ENCODE measurements at places on chromosomes 3 and 15. TPM values are rescaled to one million over a fixed set of nuclear protein-coding genes. Genes with fewer than 3 reads are reported as not detected.

GRCh38 chr3:15982667-15983196 lies 185.0 kb upstream of the ANKRD28 start:
- H3K36me3 ChIP-seq, result no peaks in the 10 kb centered on the region
- DNase-seq, result peak; percentile 99
- peak overlapping the region; percentile 92 for H3K27ac ChIP-seq

GRCh38 chr3:46095307-46095706 lies 68.0 kb upstream of the XCR1 start:
- H3K4me1 ChIP-seq, result peaks cover 27% of the 10 kb centered on the region
- DNase-seq, result no peak
- H3K27me3 ChIP-seq, result no peaks in the 10 kb centered on the region
- no peak overlapping the region for H3K4me3 ChIP-seq
- H3K27ac ChIP-seq, result no peak overlapping the region

DNA sequence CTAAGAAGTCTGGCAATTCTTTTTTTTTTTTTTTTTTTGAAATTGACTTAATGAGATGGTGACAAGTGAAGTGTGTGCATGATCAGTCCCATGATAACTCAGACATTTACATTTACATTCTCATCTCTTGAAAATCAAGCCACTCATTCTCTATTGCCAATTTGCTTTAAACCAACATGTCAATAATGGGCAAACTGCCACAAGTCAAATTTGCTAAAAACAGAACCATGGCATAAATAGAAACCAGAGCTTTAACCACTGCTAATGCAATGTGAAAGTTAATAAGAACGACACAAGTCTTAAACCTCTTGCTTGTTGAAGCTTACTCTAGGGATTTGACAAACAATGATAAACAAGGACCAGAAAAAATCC lies 12.0 kb upstream of the COL8A1 start:
- H3K36me3 ChIP-seq, result no peaks in the 10 kb centered on the region
- no peak overlapping the region for H3K4me3 ChIP-seq

GRCh38 chr3:61360297-61360965 lies 109.2 kb upstream of the FHIT start:
- H3K27me3 ChIP-seq, result no peaks in the 10 kb centered on the region
- H3K36me3 ChIP-seq, result no peaks in the 10 kb centered on the region
- DNase-seq, result no peak
- no peak overlapping the region for H3K27ac ChIP-seq

DNA sequence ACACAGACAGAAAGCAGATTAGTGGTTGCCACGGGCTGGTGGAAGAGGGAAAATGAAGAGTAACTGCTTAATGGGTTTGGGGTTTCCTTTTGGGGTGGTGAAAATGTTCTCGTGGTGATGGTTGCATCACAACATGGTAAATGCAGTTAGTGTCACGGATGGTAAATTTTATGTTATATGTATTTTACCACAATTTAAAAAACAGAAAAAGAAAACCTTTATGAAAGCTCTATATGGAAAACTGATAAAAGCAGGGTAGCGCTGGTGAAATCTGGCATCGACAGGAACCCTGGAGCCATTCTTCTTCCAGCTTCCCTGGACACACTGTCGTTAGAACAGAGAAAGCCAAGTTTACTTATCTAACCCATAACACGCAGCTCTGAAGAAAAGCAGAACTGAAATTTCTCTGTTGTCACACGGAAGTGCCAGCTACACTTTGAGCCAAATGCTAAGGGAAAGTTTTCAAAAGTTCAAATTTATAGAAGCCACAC lies 287.7 kb upstream of the NR2F2 start:
- no peaks in the 10 kb centered on the region for H3K27me3 ChIP-seq
- H3K4me1 ChIP-seq, result peaks cover 20% of the 10 kb centered on the region
- H3K4me3 ChIP-seq, result no peak overlapping the region

- H3K4me1 ChIP-seq, result peaks cover 12% of the 10 kb centered on the region
- no peaks in the 10 kb centered on the region for H3K27me3 ChIP-seq
- H3K36me3 ChIP-seq, result peaks cover 12% of the 10 kb centered on the region
- H3K27ac ChIP-seq, result no peak overlapping the region
- no peak overlapping the region for H3K4me3 ChIP-seq
Observed at GRCh38 chr3:9897408-9898372, 5.0 kb upstream of the IL17RE start.

GRCh38 chr3:187430576-187430975 lies 62.4 kb downstream of the RTP4 start:
- no peak overlapping the region for H3K4me3 ChIP-seq
- H3K27me3 ChIP-seq, result no peaks in the 10 kb centered on the region
- no peaks in the 10 kb centered on the region for H3K4me1 ChIP-seq
- no peak for DNase-seq

GRCh38 chr15:99247062-99247461 lies 2.3 kb downstream of the TTC23 start:
- H3K36me3 ChIP-seq, result 0 out of 2 replicates have a peak, but pooled peaks cover 7% of the 10 kb centered on the region
- H3K27me3 ChIP-seq, result no peaks in the 10 kb centered on the region
- H3K4me1 ChIP-seq, result peaks cover 16% of the 10 kb centered on the region
- no peak overlapping the region for H3K27ac ChIP-seq
- DNase-seq, result no peak
- no peak overlapping the region for H3K4me3 ChIP-seq

DNA sequence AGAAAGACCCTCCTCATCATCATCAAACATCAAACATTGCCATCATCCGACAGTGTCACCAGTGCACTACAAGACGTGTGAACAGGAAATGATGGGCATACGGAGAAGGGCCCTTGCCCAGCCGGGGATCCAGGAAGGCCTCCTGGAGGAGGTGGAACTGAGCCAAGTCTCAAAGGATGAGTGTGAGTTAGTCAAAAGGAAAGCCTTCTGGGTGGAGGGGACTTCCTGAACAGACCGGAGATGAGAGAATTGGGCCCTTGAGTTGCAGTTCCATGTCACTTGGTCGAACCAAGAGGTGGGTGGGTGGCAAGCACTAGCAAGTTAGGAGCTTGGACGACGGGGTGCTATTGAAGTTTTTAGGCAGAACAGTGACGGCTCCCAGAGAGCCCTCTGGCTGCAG lies 8.5 kb downstream of the SEMA4B start:
- DNase-seq, result no peak
- no peaks in the 10 kb centered on the region for H3K36me3 ChIP-seq
- H3K4me1 ChIP-seq, result no peaks in the 10 kb centered on the region
- no peak overlapping the region for H3K4me3 ChIP-seq
- H3K27me3 ChIP-seq, result no peaks in the 10 kb centered on the region
- H3K27ac ChIP-seq, result no peak overlapping the region

GRCh38 chr3:177904621-177905020 lies 631.6 kb upstream of the KCNMB2 start:
- H3K27me3 ChIP-seq, result no peaks in the 10 kb centered on the region
- peak; percentile 49 for DNase-seq
- peak overlapping the region; percentile 75 for H3K27ac ChIP-seq
- peaks cover 39% of the 10 kb centered on the region for H3K4me1 ChIP-seq
- peak overlapping the region; percentile 12 for H3K4me3 ChIP-seq

DNA sequence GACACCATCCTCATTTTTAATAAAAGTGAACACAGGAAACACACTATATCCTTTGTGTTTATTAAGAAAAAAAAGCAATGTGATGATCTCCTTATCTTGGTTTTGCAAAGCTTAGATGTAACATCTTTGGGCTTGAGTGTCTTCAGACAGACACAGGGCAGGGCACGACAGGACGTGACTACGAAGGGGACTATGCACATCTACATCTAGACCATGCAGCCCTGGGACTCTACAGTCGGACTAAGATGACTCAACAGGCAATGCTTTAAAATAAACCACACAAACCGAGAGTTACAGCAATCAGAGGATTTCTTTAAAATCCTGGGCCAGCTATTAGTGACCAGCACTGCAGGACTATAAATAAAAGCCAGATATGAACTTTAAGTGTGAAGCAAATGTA lies 22.8 kb upstream of the TM2D3 start:
- peak; percentile 95 for DNase-seq
- H3K27me3 ChIP-seq, result no peaks in the 10 kb centered on the region
- H3K4me1 ChIP-seq, result peaks cover 32% of the 10 kb centered on the region
- H3K36me3 ChIP-seq, result peaks cover 20% of the 10 kb centered on the region
- H3K4me3 ChIP-seq, result no peak overlapping the region

DNA sequence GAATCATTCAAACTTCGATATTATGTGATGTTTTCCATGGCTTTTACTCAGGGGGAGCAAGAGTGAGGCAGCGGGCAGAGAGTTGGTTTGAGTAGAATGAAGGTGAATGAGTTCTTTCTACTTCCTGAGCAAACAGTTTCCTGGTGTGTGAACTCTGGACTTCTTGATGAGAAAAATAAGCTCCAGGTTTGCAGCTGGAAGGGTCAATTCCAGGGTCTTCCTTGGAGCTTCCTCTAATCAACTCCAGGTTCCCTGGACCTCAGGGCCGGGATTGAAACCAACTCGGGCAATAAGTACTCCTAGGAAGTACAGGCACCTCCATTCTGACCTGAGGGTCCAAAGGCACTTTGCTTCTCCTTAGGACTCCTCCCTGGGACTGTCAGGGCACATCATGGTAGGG lies 243.6 kb upstream of the ONECUT1 start:
- no peaks in the 10 kb centered on the region for H3K4me1 ChIP-seq
- no peak overlapping the region for H3K27ac ChIP-seq
- no peak for DNase-seq
- no peaks in the 10 kb centered on the region for H3K27me3 ChIP-seq
- no peaks in the 10 kb centered on the region for H3K36me3 ChIP-seq

DNA sequence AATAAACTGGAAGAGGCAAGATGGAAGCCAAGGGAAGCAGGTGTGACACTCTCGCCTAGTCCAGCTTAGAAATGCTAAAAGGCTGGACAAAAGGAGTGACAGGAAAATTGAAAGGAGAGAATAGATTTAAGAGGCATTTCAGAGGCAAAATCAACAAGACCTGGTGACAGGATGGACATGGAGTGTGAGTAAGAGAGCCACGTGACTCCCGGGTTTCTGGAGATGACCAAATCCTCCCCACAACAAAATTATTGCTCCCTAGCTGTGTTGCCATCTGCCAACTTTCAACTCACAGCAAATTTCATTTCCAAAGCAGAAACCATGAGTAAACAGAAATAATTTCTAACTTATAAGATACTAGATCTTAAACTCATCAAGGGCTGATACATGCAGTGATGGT lies 52.6 kb downstream of the MTHFS start:
- DNase-seq, result no peak
- H3K27ac ChIP-seq, result no peak overlapping the region
- H3K4me1 ChIP-seq, result no peaks in the 10 kb centered on the region
- no peak overlapping the region for H3K4me3 ChIP-seq
- no peaks in the 10 kb centered on the region for H3K27me3 ChIP-seq
- H3K36me3 ChIP-seq, result peaks cover 15% of the 10 kb centered on the region

- H3K27ac ChIP-seq, result no peak overlapping the region
- DNase-seq, result no peak
- no peaks in the 10 kb centered on the region for H3K4me1 ChIP-seq
- H3K27me3 ChIP-seq, result no peaks in the 10 kb centered on the region
- H3K4me3 ChIP-seq, result no peak overlapping the region
Observed at GRCh38 chr3:126349071-126349470, 8.1 kb downstream of the KLF15 start.

GRCh38 chr3:93988283-93988682 lies 8.3 kb downstream of the ARL13B start:
- DNase-seq, result no peak
- H3K27ac ChIP-seq, result no peak overlapping the region
- no peaks in the 10 kb centered on the region for H3K36me3 ChIP-seq
- H3K4me1 ChIP-seq, result peaks cover 12% of the 10 kb centered on the region

GRCh38 chr3:11074011-11074410 lies 80.3 kb upstream of the HRH1 start:
- no peaks in the 10 kb centered on the region for H3K4me1 ChIP-seq
- H3K27ac ChIP-seq, result no peak overlapping the region
- H3K27me3 ChIP-seq, result no peaks in the 10 kb centered on the region
- no peak overlapping the region for H3K4me3 ChIP-seq
- DNase-seq, result no peak

GRCh38 chr15:65363766-65364165 lies 14.0 kb downstream of the IGDCC3 start:
- H3K27ac ChIP-seq, result no peak overlapping the region
- no peaks in the 10 kb centered on the region for H3K4me1 ChIP-seq
- peaks cover 12% of the 10 kb centered on the region for H3K27me3 ChIP-seq
- no peak for DNase-seq

DNA sequence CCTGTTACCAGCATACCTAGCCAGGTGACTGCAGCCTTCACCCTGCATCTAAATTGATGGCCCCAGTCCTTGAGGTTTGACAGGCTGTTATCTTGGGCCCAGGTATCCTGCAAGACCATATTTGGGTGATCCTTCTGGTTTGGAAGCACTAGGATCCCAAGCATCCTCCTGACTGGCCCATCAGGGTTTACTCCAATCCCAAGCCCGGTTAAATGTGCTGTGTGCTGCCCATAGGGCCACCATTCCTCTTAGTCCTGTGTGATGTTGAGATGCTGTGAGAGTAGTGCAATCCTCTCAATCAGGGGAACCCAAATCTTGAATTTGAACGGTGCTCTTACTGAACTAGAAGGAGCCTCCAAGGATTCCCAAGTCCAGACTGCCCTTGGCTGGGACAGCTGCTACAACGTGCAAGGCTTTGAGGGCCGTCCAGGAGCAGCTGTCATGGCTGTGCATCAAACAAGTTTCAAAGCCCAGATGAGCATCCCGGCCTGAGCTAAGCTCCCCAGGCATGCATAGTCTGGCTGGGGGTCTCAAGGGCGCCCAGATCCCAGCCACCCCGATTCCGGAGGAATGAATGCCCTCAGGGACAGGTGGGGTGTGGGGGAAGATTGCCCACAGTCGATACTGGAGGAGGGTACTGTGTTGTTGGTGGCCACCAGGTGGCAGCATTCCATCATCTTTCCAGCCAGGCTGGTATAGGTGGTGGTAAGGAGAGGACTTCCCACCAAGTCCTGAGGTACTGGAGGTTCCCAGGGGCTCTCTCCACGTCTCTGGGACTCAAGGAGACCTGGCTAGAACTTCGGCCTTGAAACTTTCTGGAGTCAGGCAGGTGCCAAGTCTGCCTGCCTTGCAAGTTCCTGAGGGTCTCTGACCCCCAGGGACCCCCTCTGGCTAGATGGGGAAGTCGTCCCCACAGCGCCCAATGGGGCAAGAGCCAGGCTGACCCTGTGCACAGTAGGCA lies 32.6 kb downstream of the RBM5 start:
- no peak overlapping the region for H3K27ac ChIP-seq
- no peaks in the 10 kb centered on the region for H3K27me3 ChIP-seq
- DNase-seq, result peak; percentile 82
- H3K4me1 ChIP-seq, result 0 out of 2 replicates have a peak, but pooled peaks cover 4% of the 10 kb centered on the region
- peaks cover 31% of the 10 kb centered on the region for H3K36me3 ChIP-seq

DNA sequence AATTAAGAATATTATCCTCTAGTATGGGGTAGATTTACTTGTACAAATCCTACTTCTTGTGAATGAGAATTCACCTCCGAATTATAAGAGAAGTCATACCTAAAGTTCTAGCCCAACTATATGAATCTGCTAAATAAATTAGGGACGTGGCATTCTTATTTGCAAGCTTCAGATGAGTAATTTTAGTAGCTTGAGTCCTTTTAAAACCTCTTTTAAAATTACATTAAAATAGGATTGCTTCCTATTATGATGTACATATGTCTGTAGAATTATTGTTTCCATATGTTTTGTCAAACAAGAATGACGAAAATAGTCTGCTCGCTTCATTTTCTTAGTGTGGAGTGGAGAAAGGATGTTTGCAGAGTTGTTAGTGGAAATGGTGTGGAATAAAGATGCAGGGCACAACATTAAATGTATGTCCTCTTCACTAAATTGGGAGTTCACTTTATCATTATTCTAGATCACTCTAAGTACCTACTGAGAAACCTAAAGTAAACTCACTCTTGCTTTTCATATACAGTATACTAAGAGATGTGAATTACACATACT lies 59.4 kb downstream of the CMSS1 start:
- H3K4me3 ChIP-seq, result peak overlapping the region; percentile 95
- peak; percentile 69 for DNase-seq
- H3K4me1 ChIP-seq, result peaks cover 34% of the 10 kb centered on the region

XIRP1 gene
- polyA plus RNA-seq, result not detected

CAPN3 gene
- polyA plus RNA-seq, result 2.2 TPM

COL6A6 gene
- polyA plus RNA-seq, result 0.08 TPM

WDR93 gene
- 0.10 TPM for polyA plus RNA-seq

Data from GM23248 (cell line).